Right kidney (tissue), 9 donors: ENCODE measurements at places on chromosomes 7 and 10.

DNA sequence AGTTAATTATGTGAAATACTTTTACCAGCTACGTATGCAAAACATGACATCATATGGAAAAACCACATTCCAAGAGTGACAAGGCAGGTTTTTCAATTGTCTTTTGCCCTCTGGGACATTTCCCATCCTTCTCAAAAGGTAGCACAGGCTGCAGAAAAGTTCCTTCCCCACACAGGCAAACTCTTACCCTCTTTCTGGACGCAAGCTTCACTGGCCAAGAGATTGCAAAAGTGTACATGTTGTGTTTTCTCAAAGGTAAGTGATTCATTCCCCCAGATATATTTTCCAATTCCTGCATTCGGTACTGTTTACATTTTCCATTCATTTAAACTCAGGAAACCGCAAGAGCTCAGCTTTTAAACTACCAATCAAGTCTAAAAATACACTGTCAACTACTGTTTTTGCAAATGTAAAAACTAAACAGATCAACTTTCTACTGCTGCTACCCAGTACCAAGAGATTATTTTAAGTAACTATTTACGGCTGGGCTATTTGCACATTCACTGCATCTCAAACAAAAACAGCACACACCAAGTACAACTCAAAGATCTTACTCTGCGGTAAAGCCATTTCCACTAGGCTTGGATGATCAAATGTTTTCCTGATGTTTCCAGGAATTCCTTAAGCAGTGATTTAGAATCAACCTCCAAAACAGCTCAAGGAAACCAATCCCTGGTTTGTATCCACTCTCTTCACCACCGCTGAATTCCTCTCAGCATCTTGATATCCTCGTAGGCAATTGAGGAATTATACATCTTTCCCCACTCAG, 233.6 kb upstream of the CCDC6 start:
- peak; percentile 55 for DNase-seq

- no peak for DNase-seq
Observed at GRCh38 chr10:42691361-42692120, 53.2 kb upstream of the ZNF33B start.

GRCh38 chr7:25408012-25408687, 179.9 kb upstream of the NPVF start:
- peak; percentile 40 for DNase-seq

DNA sequence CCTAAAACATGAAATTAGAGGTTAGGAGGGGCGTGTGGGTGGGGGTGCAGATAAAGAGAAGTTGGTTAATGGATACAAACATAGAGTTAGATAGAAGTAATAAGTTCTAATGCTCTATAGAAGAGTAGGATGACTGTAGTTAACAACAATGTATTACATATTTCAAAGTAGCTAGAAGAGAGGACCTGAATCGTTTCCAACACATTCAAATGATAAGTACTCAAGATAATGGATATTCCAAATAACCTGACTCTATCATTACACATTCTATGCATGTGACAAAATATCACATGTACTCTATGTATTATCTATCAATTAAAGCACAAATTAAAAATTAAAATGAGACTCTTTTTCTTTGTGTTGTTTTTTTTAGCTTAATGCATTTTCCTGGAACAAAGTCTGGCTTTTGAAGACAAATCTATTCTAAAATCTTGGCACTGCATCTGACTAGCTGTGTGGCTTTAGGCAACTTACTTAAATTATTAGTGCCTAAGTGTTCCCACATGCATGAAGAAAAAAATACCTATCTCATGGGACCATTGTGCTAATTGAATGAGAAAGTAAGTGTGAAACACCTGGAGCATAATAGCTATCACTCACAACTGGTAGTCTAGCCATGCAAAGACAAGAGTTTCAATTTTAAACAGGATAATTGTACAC, 75.7 kb downstream of the SEMA3C start:
- no peak for DNase-seq

GRCh38 chr10:14399641-14400040, 68.9 kb upstream of the FRMD4A start:
- DNase-seq = no peak

DNA sequence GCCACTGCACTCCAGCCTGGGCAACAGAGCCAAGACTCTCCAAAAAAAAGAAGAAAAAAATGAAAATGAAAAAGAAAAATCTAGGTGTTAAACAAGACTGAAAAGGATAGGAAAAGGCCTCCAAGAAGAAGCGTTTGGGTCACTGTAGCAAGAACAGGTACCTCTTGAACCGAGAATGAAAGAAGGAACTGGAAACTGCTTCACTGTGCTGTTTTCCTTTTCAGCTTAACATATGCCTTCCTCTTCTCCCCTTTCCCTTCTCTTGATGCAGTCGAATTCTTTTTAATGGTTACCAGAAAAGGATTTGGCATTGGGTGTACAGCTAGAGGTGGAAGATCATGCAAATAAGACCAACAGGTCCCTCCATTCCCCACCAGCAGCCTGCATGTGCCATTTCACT, 28.1 kb downstream of the LRRC4 start:
- no peak for DNase-seq

DNA sequence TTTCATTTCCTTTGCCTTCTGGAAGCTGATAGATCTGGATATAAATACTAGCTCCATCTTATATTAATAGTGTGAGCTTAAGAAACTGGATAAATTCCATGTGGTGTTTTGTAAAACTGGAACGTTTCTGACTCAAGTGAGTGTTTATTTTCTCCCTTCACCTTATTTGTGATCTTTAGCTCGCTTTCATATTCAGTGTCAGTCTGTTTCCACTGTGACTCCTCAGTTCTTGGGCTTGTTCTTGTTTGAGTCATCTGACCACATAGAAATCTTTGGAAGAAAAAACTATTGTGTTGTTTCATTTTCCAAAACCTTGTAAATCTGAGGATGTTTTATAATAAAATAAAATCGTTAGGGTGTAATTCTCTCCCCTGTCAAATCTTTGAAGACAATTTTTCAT, 186.4 kb downstream of the POLR1F start:
- DNase-seq = no peak

DNA sequence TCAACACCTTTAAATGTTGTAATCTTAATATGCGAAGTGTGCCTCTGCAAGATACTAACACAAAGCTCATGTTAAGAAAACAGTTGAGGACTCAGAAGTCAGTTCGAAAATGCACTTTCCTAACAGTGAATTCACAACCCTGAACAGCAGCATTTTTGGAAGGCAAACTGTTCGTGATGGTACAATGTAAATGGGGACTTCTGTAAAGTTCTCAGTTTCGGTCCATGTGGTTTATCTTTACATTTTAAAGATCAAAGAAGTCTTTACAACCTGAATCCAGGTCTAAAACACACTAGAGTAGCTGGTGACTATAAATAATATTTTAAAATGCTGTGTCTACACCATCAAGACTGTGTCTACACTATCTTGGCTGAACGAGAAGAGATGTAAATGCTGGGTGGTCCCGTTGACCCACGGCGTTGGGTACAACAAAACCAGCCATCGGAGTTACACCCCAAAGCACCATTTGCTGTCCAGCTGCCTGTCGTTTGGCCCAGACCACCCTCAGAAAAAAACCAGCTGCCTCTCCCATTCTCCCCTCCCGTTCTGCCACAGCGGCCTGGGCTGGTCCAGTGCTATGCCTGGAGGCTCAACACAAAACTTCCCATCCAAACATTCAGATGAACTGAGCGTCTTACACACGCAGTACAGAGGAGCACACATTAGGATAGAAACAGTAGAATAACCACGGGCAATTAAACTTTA, 42.9 kb downstream of the MKI67 start:
- no peak for DNase-seq

GRCh38 chr7:117171106-117171505, 151.8 kb downstream of the WNT2 start:
- no peak for DNase-seq

DNA sequence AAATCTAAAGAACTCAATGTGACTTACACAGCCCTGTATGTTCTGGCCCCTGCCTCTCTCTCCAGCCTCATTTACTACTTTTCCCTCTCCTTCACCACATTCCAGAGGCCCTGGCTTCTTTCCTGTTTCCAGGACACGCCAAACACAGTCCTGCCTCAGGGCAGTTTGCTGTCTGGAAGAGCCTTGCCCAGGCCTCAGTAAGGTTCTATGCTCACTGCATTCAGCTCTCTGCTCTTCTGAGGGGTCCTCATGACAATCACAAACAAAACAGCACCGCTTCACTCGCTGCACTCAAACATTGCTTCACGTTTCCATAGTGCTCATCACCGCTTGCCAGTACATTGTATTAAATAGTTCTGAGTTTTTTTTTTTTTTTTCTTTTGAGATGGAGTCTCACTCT, 35.1 kb upstream of the GARS1 start:
- DNase-seq = no peak

GRCh38 chr7:16933296-16934279, 51.8 kb upstream of the AGR3 start:
- DNase-seq = no peak

DNA sequence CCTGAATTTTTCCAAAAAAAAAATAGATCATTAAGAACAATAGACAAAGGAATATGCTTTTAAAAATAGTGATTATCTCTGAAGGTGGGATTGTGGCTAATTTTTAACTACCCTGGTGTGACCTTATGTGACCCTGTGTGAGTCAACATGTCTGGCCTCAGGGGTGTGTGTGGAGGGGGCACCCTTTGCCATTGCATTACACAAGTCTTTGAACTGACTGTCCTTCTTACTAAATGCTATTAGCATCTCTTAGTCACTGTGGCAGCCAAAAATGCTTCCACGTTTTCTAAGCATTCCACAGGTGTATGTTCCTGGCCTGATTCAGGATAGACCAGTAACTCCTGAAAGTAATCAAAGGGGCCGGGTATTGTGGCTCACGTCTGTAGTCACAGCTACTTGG, 175.4 kb downstream of the MGMT start:
- no peak for DNase-seq

- DNase-seq = no peak
Observed at GRCh38 chr10:69847883-69848282, 46.2 kb downstream of the COL13A1 start.

DNA sequence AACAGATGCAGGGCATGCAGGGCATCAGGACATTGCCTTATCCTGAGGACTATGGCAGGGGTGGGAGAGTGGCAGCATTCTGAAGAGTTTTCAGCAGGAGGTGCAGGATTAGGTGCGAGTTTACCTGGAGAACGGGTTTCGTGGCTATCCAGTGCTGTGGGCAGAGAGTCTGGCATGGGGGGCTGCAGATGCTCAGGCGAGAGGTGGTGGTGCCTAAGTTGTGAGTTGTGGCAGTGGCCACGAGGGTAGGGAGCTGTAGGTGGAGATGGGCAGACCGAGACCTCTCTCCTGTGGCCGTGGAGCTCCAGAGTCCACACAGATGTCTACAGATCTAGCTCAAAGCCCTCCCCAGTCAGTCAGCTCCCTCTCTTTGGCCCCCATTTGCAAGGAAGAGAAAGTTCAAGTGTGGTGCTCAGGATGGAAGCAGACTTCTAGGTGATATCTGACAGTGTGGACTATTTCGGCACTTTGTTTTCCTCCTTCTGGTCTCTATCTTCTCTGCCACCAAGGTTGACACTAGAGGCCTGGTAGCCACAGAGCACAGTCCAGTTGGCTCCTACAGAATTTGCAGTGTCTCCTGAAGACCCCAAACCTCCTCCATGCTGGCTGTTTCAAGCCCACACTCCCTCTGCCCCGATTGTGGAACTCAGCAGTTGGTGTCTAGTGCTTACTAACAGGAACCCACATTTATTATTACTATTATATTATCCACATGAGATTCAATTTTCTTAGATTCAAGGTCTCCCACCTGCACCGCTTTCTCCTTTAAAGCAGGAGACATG, 955.7 kb upstream of the ZNF722 start:
- no peak for DNase-seq

- DNase-seq = no peak
Observed at GRCh38 chr7:13880789-13881188, 108.7 kb downstream of the ETV1 start.
